ENCODE measurements at places on chromosomes 4 and X.
A peak's percentile ranks its signal among the peaks of the same experiment; 100 is the strongest.

DNA sequence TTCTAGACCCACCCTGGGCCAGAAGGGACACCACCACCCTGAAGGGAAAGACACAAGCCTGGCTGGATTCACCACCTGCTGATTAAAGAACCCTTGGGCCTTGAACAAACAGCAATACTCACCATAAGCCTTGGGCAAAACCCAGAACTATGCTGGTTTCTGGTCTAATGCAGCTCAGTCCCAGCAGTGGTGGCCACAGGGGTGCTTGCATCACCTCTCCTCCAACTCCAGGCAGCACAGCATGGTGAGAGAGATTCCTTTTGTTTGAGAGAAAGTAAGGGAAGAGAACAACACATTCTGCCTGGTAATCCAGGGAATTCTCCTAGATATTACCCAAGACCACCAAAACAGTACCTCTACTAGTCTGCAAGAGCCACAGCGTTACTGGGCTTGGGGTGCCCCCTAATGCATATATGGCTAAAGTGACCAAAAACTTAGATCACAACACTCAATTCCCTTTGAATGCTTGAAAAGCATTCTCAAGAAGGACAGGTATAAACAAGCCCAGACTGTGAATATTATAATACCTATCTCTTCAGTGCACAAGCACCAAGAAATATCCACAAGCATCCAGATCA is 25.7 kb downstream of the RNF128 start:
- no peak for DNase-seq

DNA sequence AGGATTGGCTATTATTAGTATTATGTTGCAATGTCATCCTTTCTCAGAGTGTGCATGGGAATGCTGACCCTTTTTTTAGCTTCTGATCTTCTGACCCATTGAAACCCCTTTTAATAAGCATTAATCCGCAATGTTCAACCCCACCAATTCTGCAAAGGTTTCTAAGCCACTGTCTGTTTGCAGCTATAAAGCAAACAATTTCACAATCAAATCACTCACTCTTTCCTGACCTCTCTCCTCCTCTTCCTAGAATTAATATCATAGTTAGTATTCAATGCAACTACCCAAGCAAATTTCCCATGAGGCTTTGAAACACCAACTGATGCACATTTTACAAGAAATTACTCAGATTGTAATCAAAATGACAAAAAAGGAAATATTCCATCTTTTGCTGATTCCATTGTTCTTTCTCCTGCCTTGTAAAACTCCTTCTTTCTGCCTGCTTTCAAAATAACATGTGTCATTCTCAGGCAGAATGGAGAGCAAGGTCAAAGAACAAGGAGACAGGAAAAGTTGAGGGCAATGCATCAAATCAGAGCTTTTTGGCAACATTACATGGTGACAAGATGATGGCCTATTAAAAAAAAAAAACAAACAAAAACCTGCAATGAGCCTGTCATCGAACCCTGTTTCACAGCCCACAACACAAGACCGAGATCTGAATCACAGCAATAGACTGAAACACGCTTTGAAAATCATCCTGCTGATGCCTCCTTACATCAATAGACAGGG is 253.2 kb upstream of the AR start:
- no peak for DNase-seq

DNA sequence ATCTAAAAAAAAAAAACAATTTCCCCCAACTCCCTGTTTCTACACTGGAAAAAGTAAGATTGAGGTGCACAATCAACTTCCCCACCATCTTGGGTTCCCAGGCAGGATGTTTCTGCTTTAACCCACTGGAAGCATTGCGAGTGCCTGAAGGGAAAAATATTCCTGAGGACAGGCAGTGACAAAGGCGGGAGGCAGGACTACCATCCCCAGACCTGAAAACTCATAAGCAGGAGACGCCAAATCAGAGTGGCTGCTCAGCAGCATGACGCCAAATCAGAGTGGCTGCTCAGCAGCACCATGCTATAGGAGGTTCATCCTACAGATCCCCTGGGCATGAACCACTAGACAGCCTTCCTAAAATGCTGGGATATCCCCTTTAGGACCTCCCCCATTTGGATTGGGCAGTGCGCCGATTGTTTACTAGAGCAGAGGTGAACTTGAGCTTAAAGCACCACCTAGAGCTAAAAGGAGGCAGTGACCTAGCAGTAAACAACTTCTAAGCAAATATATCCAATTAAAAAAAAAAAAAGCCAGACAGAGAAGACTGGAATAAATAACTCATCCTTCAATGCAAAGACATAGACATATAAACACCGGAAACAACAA is 35.0 kb upstream of the GK start:
- no peak for DNase-seq

- no peak for DNase-seq
These were observed 154.0 kb upstream of the FMR1 start for GRCh38 chrX:147757750-147758149.

- DNase-seq = no peak
These were observed 198.9 kb downstream of the FBXO8 start for GRCh38 chr4:174084542-174084941.

- no peak for DNase-seq
These were observed at the start of gene CDS1 for GRCh38 chr4:84582988-84583875. CDS1 (plus strand) TSS chr4:84583127; CDS start chr4:84583402, 275 bp downstream.

- no peak for DNase-seq
These were observed 54.9 kb downstream of the PHOX2B start for GRCh38 chr4:41693629-41694028.

DNA sequence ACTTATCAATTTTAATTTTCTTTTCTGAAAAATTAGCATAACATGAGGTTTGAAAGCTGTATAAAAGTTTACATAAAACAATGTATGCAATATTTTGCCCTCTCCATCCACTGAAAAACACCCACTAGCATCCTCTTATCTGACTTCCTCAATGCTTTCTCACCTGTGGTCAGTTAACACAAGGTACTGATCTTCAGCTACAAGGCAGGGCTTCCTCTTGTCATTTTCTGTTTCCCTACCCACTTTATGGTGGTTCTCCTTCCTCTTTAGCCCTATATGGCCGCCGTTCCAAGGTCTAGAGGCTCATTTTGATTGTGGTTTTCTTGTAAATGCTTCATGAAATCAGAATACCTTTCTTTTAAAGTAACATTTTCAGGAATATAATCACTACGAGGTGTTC is 618.6 kb upstream of the CPEB2 start:
- no peak for DNase-seq

- no peak for DNase-seq
These were observed 509.6 kb downstream of the PACRGL start for GRCh38 chr4:21209860-21210259.

- no peak for DNase-seq
These were observed 111.7 kb downstream of the SYNPO2 start for GRCh38 chr4:119000400-119000799.

DNA sequence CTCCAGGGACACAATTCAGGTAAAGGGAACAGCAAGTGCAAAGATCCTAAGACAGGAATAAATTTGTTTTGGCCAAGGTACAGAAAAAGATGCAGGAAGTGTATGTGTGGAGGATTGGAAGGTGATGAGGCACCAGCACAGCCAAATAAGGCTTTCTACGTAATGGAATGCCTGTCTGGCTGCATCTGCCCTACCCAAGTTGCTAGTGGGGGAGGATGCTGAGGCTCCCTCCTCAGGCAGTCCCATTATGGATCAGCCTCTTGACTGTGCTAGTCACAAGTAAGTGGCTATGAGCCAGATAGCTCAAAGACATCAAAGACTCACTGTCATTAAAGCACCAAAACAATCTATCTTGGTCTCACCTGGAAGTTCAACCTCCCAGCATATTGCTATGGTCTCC is 300.9 kb upstream of the FAT4 start:
- no peak for DNase-seq

DNA sequence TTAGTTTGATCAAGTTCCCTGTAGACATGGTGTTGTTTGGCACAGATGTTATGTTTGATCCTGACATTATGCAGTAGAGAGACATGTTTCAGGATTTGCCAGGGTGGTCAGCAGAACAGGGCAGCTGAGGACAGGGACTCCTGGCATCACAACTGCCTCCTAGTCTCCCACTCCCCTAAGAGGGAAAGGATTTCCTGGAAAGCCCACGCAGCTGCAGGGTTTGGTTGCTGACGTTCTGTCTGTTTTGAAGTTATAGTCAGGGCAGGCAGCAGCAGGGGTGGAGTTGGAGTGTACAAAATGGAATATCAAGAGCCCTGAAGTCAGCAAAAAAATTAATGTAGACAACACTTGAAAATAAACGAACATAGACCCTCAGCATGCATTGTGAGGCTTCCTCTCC is 125.4 kb downstream of the CPE start:
- no peak for DNase-seq

DNA sequence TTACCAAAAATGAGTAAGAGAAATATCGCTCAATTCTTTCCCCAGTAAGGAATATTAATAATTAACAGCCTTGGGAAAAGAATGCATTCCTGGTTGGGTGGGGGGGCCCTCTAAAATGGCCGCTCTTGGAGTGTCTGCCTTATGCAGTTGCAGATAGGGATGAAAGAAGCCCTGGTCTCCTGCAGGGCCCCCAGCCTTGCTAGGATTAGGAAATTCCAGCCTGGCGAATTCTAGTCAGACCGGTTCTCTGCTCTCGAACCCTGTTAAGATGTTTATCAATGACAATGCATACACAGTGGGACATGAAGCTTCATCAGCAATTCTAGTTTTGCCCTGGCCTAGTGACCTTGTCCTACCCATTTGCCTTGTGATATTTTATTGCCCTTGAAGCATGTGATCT is 1047.7 kb upstream of the GRID2 start:
- DNase-seq = no peak

DNA sequence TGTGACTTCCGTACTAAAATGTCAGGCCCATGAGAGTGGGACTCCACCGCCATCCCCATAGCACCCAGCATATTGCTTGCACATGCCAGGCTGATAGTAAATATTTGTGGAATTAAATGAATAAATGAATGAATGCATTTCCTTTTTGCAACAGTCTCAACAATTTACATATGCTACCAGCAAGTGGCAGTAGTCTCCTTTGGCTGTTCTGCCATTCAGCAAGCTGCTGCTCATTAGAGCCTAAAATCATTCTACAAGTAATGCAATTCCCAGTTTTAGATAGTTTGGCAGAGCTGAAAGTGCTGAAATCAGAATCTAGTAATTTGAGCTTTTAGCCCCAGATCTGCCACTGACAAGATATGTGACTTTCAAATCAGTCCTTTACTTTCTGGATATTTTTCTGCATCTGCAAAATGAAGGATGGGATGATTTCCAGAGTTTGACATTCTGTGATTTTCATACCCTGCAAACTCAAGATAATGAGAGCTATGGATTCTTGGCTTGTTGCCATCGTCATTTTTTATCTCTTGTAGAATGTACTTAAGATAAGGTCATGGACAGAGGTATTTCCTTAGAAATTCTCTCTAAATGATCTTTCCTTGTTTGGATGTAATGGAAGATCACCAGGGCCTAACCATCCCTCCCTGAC is 35.7 kb upstream of the INTS6L start:
- peak; percentile 43 for DNase-seq

GRCh38 chr4:41487868-41488440 is 50.0 kb upstream of the LIMCH1 start:
- no peak for DNase-seq

DNA sequence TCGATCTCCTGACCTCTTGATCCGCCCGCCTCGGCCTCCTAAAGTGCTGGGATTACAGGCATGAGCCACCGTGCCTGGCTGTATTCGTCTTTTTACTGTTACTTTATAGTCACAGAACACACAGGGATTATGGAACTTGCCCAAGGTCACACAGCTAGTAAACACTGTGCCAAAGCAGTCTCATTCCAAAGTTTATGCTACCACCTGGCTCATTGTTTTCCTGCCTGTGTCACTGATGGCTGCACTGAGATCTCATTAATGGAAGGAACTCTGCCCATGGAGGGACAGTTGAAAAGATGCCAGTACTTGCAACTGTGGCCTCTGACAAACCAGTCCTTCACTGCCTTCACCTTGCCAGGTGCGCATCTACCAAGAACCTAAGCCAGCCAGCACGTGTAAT is 517.7 kb downstream of the BCOR start:
- DNase-seq = no peak

- DNase-seq = no peak
These were observed 35.9 kb upstream of the LRAT start for GRCh38 chr4:154707877-154708276.

- DNase-seq = peak; percentile 62
These were observed 83.9 kb upstream of the SPANXB1 start for GRCh38 chrX:140918398-140919038.

DNA sequence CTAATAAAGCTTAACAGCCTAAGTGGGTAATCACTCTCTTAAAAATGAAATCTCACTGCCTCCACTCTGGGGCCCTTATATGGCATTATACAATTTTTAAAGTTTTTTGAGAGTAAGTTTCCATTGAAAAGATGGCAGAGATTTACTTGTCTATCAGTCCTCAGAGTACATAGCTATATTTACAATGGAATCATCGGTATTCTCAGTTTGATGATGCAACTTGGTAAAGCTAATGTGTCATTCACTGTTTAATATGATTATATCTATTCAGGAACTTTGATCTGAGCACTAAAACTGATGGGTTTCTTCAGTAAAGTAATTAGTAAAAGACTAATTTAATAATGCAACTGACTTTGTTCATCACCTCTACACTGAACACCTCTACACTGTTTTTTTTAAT is 51.6 kb downstream of the CT47B1 start:
- no peak for DNase-seq

DNA sequence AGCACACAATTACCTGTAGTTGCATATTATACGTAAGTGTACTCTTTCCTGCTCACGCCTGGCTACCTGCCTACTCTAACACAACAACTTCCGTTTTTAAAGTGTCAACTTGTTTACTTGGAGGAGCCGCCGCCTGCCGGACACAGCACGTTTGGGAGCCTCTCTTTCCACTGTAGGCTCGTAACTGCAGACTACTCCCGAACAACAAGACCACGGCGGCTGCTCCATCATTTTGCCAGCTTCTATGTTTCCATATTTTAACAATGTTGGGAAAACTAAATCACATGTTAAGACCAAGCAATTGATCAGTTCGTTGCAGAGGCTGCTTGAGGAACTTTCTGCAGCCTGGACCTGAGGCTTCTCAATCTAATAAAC is 841 bp downstream of the MTNR1A start:
- DNase-seq = no peak

GRCh38 chr4:2450394-2451035 is 18.4 kb upstream of the RNF4 start:
- DNase-seq = no peak

GRCh38 chr4:7915875-7916242 is 23.8 kb downstream of the AFAP1 start:
- no peak for DNase-seq

GRCh38 chrX:21657318-21658151 is 595 bp downstream of the KLHL34 start:
- DNase-seq = no peak

- peak; percentile 58 for DNase-seq
These were observed 7.7 kb downstream of the S100P start for GRCh38 chr4:6701371-6701770.

Measured in CD4-positive, alpha-beta T cell treated with Interleukin-1 beta for 1 hour (primary cell).